ENCODE measurements at places on chromosomes 5 and 9. TPM values are rescaled to one million over a fixed set of nuclear protein-coding genes. Genes with fewer than 3 reads are reported as not detected.

Gene SUSD1
- total RNA-seq = 14.7 TPM

Gene ACO1
- 32.5 TPM for total RNA-seq

Gene DMRT2
- total RNA-seq = not detected

Gene ZNF354C
- 0.95 TPM for total RNA-seq

Gene FGF10
- not detected for total RNA-seq

Gene IRX1
- total RNA-seq = not detected

Gene SPRY4
- total RNA-seq = 7.9 TPM

Gene CCDC192
- not detected for total RNA-seq

Gene SPINK4
- not detected for total RNA-seq

Gene INSL4
- 19.2 TPM for total RNA-seq

Gene SPATA31C1
- total RNA-seq = not detected

Gene NMRK1
- 4.8 TPM for total RNA-seq

Gene ECSCR
- not detected for total RNA-seq

Gene IFNE
- total RNA-seq = 2.2 TPM

Gene ZNF483
- total RNA-seq = 0.76 TPM

Gene POMT1
- 14.3 TPM for total RNA-seq

Gene ARHGEF37
- 1.3 TPM for total RNA-seq

Gene RANBP17
- total RNA-seq = 3.0 TPM

Gene CCDC69
- 2.4 TPM for total RNA-seq

Gene IFNA2
- not detected for total RNA-seq

Gene IL13
- total RNA-seq = not detected

Gene FIBCD1
- total RNA-seq = 14.4 TPM

Gene CDC20B
- total RNA-seq = 0.14 TPM

Gene CARD6
- 4.5 TPM for total RNA-seq

Gene ACSL6
- total RNA-seq = not detected

Gene BHMT
- not detected for total RNA-seq

Gene CCDC183
- 0.10 TPM for total RNA-seq

Gene TXNDC8
- not detected for total RNA-seq

Gene CER1
- not detected for total RNA-seq

Gene RELL2
- 3.8 TPM for total RNA-seq

Gene PGM5
- total RNA-seq = not detected

Gene CRAT
- total RNA-seq = 27.8 TPM

Gene NR5A1
- 0.05 TPM for total RNA-seq

Gene RGS7BP
- total RNA-seq = not detected

Gene KIAA1958
- 3.2 TPM for total RNA-seq

Gene GPR151
- total RNA-seq = not detected

Gene HAVCR2
- 0.38 TPM for total RNA-seq

Gene PLEKHG4B
- total RNA-seq = 0.56 TPM
